ENCODE measurements at places on chromosomes 4 and X. TPM values are rescaled to one million over a fixed set of nuclear protein-coding genes. Genes with fewer than 3 reads are reported as not detected.

ADGRG4 gene
- polyA plus RNA-seq: not detected

CCKAR gene
- polyA plus RNA-seq: not detected

GPC4 gene
- 0.01 TPM for polyA plus RNA-seq

TEX13D gene
- polyA plus RNA-seq: not detected

CT47C1 gene
- not detected for polyA plus RNA-seq

XAGE3 gene
- not detected for polyA plus RNA-seq

VCX3B gene
- not detected for polyA plus RNA-seq

RIPPLY1 gene
- polyA plus RNA-seq: 0.10 TPM

ZNF518B gene
- 5.1 TPM for polyA plus RNA-seq

SLC2A9 gene
- polyA plus RNA-seq: 0.76 TPM

DNA sequence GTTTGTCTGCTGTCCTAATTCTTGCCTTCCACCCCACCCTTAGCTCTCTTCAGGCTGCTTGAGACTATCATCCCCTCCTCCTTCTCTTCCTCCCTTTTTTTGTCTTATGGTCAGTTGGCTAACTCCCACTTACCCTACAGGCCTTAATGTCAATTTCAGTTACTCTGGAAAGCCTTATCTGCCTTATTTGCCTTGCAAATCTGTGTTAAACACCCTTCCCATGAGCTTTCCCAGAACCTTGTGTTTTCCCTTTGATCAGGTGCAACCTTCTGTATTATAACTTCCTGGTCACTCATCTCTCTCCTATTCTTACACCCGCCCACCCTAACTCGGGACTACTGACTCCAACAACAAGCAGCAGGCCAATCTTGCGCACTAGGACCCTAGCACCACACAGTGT lies 74.8 kb downstream of the COX18 start:
- DNase-seq: no peak

DNA sequence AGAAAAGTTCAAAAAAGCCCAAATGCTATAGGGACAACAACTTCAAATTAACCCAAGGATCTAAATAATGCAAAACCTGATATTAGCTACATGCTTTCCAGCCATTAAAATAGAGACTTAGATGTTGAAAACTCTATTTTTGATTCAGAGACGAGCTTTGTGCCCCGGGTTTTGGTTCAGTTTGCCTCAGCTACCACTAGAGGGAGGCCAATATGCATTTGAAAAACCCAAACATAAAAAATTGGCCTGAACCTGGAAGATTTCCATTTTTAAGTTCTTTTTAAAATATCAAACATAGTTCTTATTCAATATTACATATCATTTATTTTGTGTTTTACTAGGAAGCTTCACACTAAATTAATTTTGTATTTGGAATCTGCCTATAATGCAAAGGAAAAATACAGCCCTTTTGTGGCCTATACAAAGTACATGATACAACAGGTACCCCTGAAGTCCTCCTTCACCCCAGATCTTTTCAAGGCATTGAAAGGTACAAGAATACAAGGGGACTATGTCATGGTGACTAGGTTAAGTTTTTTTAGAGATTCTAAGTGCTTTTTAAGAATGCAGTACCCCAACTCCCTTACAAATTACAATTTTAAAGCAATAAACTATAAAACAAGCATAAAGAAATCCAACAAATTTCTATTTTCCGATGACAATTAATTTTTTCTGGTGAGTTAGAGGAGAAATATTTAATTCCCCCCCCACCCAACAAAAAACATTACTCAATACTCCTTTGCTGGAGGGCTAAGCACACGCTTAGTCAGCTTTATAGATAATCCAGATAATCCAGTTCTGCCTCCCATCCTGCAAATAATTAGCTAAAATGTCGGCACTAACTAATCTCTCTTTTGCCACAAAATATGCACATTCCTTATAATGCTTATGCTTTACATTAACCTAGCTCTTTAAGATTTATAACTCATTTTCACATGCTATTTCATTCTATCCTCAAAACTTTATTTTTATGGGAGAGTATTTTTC lies 97.7 kb upstream of the PTPN13 start:
- DNase-seq: peak; percentile 41

DNA sequence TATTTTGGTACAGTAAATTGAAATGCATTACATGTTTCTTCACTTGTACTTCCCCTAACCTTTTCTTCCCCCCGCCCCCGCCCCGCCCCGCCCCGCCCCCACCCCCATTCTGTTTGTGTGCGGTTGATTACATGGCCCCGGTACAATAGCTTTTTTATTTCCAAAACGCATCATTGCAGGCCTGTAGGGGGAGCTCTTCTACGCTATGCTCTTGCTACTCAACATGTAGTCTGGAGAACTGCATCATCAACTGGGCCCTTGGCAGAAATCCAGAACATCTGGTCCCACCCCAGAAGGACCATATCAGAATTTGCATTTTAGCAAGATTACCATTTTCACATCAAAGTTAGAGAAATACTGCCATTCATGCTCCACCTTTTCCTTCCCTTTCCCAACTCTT lies 333.3 kb upstream of the DDX53 start:
- DNase-seq: peak; percentile 40

GRCh38 chr4:13240066-13240465 lies 244.1 kb downstream of the RAB28 start:
- no peak for DNase-seq

DNA sequence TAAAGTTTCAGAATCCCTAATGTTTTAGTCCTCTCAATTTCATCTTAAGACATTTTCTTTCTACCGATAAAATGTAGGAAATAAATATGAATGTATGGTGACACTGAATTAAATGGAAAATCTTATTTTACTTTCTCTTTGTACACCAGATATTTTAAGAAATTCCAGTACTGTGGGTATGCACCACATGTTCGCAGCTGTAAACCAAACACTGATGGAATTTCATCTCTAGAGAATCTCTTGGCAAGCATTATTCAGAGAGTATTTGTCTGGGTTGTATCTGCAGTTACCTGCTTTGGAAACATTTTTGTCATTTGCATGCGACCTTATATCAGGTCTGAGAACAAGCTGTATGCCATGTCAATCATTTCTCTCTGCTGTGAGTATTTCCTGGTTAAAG lies 26.9 kb downstream of the C4orf46 start:
- no peak for DNase-seq

- DNase-seq: peak; percentile 77
These were observed at the start of gene TRIML2 for GRCh38 chr4:188109157-188109755. Gene TRIML2, minus strand, starts transcription at chr4:188109603. Its CDS starts 4,235 bp downstream, at chr4:188105368.

- DNase-seq: no peak
These were observed 40.3 kb downstream of the MAML3 start for GRCh38 chr4:140113653-140114052.

- DNase-seq: no peak
These were observed 483 bp downstream of the USP27X start for GRCh38 chrX:49879656-49880277.

DNA sequence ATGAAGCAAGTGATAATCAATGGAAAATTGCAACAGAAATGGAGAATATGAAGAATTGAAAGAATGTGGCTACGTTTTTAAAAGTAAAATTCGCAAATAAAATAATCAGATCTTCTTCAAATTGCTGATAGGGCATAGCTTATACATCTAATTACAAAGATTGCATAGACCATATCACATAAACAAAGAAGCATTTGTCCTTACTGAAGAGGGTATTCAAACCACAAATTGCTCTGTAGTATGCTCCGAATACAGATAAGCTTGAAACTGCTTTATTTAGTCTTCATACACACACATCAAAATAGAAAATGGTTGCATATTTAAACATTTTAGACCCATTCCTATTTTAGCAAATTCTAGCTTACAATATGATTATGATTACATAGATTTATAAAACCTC lies 206.7 kb upstream of the SLIT2 start:
- DNase-seq: no peak

DNA sequence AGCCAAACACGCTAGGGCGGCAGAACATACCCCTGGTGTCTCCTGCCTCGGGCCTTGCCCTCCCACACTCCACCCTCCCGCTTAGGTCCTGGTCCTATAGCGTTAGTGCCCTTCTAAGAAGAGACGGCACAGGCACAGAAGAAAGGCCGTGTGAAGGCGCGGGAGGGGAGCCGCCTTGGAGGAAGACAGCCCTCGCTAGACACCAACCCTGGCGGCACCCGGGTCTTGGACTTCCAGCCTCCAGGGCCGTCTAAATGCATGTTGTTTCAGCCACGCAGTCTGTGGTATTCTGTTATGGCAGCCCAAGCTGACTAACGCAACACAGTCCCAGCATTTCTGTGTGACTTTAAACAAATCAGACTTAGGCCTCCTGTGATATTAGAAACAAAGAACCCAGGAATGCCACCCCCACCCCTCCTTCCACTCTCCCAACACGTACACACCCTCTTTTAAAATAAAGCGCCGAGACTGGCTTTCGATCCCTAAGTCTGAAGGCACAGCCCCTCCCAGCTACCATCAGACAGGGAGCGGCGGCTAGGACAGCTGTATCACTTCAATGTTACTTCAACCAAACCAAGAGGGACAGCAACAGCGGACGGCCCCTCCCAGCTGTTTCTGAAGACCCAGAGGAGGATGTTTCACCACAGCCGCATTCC lies 128.0 kb downstream of the AFAP1 start:
- DNase-seq: no peak

DNA sequence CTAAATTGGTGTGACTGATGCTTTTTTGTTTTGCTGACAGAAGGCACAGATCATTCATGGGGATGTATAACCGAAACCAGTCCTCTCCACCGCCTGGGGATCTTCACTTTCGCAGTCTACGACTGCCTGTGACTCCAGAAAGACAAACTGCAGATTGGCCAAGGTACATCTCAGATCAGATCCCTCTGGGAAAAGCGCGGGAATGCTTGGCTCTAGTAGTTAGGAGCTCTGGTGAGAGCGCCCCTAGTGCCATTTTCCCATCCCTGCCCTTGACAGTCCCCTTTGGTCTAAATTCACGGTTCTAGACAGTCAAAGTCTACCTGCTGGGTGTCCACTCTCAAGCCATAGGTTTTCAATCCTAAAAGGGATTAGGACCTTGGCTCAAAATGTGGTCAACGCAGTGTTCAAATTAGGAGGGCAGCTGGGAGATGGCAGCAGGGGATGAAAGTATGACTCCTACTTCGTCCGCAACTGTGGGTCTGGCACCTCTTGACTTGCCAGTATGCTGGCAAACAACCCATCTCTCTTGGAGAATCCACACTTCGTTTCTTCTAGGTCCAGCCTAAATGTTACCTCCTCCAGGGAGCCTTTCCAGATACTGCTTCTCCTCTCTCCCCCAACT lies 6.9 kb upstream of the HAND2 start:
- DNase-seq: peak; percentile 39

- peak; percentile 3 for DNase-seq
These were observed 482 bp downstream of the GSTCD start for GRCh38 chr4:105709081-105709450.

DNA sequence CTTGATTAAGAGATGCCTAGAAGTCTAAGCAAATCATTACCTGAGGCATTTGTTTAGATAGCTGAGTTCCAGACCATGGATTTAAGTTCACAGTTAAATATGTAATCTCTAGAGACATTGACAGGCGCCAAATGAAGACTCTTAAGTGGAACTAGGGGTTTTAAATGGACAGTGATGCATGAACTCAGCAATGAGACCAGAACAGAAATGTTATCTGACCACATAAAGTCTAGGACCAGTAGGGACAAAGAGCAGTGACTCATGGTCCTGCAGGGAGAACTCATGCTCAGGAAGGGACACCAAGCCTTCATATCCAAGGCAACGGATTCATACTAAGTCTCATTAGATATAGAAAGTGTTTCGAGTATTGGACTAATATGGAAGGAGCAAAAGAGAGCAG lies 152.3 kb downstream of the PPARGC1A start:
- no peak for DNase-seq

DNA sequence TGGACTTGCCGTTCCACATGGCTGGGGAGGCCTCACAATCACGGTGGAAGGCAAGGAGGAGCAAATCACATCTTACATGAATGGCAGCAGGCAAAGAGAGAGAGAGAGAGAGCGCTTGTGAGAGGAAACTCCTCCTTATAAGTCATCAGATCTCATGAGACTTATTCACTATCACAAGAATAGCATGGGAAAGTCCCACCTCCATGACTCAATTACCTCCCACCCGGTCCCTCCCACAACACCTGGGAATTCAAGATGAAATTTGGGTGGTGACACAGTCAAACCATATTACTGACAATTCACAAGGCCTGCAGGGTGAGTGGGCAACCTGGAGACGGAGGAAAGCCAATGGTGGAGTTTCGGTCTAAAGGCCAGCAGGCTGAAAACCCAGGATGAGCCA lies 394.3 kb upstream of the TRAM1L1 start:
- no peak for DNase-seq

- no peak for DNase-seq
These were observed 14.1 kb upstream of the PPARGC1A start for GRCh38 chr4:23903859-23904438.

DNA sequence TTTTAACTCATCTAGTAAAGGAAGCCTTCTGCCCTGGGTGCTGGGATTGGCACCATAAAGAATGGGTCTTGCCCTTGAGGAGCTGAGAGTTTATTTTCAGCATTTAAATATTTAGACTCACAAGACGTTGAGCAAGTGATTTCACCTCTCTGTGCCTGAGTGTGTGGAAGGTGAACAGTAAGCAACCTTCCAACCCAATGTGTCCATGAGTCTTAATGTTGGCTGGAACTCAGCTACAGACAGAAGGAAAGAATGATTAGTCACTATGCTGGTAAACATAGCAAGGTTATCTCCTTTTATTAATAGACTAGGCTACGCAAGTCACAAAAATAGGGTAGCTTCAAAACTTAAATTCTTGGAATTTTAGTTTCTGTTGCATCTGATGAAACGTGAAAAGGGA lies 277.4 kb upstream of the GATB start:
- DNase-seq: no peak

GRCh38 chr4:149791851-149792250 lies 23.8 kb downstream of the IQCM start:
- DNase-seq: no peak

- DNase-seq: peak; percentile 83
These were observed 20.5 kb downstream of the ARSJ start for GRCh38 chr4:113958766-113959538.
